ENCODE measurements at places on chromosomes 3 and 15. TPM values are rescaled to one million over a fixed set of nuclear protein-coding genes. Genes with fewer than 3 reads are reported as not detected.

The CLDN1 gene
- 0.44 TPM for total RNA-seq

The SLC24A5 gene
- under 0.01 TPM for total RNA-seq

DNA sequence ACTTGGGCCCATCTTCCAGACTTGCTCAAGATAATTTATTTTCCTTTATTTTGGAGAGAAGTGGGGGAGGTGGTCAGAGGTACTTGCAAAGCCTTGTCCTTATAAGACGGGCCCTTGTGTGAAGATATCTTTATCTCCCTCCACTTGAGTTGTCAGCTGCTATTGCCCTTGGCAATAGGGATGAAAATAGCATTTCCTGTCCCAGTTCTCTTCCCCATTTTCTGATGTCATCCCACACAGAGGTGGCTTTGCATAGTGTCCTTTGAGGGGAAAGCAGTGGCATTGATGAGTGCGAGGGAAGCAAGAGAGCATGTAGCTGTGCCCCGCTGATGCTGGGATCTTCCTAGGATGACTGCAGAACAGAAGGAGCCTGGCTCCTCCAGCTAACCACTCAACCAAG lies 41.9 kb upstream of the TUBGCP5 start:
- no peak for DNase-seq

DNA sequence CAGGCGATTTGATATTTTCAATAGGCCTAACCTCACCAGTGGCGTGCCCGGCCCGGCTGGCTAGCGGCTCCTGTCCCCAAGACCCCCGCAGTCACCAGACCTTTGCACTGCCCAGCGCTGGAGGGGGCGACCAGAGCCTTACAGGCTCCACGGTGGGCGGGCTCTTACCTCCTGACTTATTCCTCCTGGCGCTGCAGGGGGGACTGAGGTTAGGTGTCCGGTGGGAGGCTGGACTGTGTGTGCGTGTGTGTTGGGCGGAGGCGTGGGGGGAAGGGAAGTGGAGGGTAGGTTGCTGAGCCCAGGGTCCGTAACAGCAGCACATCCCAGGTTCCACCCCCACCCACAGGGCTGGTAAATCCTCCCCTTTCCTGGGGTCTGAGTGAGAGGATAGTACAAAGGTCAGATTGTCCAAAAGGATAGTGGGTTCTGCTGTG lies 27.5 kb upstream of the THRB start:
- DNase-seq, result no peak

DNA sequence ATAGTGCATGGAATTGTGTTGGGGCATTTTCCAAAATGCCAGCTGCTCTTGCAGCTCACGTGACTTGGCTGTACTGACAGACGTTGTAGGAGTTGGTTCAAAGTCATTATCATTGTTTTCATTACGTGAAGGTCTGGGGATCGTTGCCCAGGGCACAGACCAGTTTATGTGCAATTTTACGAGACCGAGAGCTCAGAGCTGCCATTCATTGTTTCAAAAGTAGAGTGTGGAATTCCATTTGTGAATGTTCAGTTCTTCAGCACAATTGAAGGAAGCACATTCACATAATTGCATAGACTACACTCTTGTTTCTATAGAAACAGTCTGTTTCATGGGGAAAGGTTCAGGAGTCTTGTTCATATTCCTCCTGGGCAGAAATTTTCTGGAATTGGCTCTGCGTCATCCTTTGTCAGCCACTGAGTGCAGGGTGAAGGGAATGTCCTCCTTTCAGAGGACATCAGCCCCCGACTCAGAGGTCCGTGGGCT lies 54.5 kb downstream of the GABRG3 start:
- DNase-seq, result no peak

DNA sequence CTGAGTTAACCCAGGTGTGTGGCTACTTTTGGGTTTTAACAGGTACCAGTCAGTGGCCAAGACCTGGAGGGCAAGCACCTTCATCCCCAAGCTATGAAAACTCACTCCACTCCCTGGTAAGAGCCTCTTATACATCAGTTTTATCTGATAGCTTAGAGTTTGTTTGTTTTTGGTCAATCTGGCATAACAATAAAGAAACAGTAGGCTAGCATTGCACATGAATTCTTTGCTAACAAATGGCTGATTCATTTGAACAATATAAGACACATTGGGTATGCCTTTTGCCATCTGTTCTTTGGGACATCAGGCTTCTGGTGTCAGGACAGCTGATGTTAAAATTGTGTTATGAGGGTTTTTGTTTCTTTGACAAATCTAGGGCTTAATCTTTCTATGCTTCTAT lies 125.0 kb upstream of the CGNL1 start:
- DNase-seq, result no peak

- no peak for DNase-seq
Observed at GRCh38 chr3:50123394-50124051, 31.6 kb upstream of the SEMA3F start.

Measured in lung microvascular endothelial cell (primary cell).